CD4-positive, alpha-beta T cell treated with Interleukin-15 for 4 hours (primary cell): ENCODE measurements at places on chromosomes 6 and 20.

DNA sequence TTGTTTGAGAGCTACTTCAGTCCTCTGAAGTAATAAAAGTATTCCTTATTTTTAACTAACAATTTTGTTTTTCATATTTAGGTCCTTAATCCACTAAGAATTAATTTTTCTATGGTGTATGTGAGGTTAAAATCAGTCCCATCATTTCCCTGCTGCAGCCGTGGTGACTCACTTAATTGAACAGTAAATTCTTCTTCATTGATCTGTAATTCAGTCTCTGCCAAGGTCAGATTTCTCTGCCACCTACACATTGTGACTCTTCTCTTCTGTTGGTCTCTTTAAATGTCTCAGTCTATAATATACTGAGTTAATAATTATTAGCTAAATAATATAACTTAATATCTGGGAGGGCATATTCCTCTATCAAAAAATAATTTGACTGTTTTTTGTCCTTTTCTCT, 262.3 kb downstream of the UTRN start:
- DNase-seq = no peak

DNA sequence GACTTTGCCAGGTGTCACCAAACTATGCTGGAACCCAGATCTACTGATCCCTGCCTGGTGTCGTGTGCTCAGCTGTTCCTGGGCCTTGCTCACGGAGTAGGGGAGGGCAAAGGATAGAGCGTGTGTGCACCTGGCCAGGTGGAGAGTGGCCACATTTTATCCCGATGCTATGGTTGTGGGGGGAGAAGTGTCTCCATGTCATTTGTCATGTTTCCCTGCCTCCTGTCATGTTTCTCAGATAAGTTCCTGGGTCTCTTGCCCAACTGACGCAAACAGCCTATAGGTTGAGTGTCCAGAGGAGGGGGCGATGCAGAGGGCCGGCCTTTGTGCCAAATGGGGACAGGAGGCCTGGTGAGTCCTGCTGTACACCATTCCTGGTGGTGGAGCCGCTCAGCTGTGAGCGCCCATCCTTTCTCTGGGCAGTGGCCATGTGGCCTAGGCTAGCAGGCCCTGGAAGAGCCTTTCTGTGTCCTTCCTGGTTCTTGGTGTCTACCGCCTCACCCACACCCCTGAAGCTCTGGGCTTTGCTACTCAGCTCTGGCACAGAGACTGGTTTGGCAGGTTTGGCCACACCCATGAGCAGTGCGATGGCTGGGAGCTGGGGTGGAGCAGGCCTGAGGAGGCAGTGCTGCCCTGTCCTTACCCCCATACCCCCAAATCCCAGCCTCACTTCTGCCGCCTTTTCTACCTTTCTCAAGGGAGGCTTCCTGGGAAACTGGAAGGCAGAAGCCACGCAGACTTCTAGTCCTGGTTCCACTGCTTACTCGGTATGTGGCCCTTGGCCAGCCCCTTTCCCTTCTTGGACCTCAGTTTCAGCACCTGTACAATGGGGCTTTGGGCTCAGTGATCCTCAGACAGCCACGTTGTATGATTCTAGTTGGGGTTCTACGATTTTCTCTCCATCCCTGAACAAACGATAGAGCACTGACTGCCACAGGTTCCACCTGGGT, 32.3 kb upstream of the EPB41L1 start:
- no peak for DNase-seq

- no peak for DNase-seq
Measured at GRCh38 chr6:1664329-1664728, 54.6 kb downstream of the FOXC1 start.

DNA sequence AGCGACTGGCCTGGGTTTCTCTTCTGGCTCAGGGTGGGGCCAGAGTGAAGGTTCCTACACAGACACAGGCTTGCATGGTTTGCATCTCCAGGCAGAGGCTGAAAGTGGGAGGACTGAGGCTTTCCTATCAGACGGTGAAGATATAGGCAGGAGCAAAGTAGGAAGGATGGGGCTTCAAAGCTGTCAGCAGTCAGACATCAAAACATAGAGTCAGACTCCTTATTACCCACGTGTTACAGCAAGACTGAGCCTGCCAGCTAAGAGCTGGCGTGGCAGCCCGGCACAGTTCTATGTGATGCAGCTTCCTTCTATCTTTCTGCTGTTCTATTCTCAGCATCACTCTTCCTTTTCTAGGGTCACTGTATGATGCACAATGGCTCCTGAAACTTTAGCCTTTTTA, 445.1 kb downstream of the DOK5 start:
- no peak for DNase-seq

DNA sequence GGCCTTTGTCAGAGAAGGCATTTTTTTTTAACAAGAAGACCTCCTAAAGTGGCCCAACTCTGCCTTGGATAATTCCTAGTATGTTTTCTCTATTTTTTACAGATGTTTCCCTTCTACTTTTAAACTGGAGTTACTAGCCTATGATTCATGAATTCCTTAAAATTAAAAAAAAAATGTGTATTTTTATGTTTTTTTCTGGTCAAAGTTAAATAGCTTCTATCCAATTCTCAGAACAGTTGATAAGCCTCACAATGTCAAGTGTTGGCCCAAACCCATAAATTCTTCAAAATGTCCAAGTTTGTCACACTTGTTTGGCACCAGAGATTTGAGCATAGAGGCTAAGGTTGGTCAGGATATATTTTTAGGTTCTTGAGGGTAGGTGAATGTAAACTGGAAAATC, 64.0 kb downstream of the JAG1 start:
- no peak for DNase-seq

DNA sequence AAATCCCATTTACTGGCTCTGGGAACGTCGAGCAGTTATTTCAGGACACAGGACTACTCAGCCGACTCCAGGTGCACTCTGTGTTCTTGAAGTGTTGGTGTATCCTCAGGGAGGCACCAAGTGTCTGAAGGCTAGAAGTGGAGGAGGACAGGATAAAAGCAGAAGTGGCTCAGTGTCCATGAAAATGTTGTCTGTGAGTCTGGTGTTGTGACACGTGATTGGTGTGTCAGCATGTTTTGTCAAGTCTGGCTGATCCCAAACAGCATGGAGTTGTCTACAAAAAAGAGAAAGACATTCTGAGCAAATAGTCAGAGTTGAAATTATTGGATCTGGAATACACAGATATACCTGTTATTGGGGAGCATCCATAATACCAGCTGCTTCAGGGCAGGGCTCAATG, 30.3 kb downstream of the SCGN start:
- no peak for DNase-seq

GRCh38 chr6:74269600-74269858, 573.5 kb downstream of the CD109 start:
- no peak for DNase-seq

- no peak for DNase-seq
Measured at GRCh38 chr20:38084425-38084951, 50.9 kb downstream of the RPRD1B start.

DNA sequence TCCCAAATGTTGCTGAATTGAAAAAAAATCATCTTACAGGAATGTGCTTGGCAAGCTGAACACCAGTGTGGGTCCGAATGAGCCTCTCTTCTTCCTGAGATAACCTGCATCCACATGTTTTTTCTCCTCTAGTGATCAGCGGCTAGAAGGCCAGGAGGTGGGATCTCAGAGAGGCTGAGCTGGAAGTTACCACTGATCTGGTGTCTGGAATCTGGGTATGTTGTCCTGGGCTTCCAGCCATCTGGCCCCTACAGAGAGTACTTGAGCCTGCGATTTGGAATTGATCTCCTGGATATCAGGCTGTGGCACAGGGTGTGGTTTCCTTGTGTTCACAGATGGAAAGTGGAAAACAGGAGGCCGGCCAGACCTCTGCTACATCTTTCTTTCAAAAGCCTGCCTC, 35.9 kb downstream of the SULF2 start:
- no peak for DNase-seq

GRCh38 chr6:30283761-30284160, 43.0 kb upstream of the TRIM39 start:
- DNase-seq = no peak

- DNase-seq = no peak
Measured at GRCh38 chr20:12306107-12306506, 388.4 kb downstream of the BTBD3 start.

DNA sequence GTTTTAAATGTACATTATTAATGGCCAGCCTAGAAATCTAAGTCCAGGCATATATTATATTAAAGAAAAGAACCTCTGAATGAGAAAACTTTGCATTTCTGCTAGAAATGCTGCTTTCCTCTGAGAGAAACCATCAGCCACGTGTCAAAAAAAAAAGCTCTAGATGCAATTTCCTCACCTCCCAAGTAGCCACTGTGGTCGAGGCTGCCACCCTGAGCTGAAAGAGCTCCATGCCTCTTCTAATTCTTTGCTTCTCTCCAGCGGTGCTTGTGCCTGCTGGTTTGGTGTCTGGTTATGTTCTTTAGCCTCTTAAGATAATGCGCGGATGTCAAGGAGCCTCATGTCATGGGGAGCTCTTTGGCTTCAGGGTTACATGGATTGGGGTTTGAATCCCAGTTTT, 316.0 kb downstream of the TFAP2C start:
- no peak for DNase-seq

GRCh38 chr20:4297127-4297826, 281.9 kb upstream of the RNF24 start:
- DNase-seq = no peak

DNA sequence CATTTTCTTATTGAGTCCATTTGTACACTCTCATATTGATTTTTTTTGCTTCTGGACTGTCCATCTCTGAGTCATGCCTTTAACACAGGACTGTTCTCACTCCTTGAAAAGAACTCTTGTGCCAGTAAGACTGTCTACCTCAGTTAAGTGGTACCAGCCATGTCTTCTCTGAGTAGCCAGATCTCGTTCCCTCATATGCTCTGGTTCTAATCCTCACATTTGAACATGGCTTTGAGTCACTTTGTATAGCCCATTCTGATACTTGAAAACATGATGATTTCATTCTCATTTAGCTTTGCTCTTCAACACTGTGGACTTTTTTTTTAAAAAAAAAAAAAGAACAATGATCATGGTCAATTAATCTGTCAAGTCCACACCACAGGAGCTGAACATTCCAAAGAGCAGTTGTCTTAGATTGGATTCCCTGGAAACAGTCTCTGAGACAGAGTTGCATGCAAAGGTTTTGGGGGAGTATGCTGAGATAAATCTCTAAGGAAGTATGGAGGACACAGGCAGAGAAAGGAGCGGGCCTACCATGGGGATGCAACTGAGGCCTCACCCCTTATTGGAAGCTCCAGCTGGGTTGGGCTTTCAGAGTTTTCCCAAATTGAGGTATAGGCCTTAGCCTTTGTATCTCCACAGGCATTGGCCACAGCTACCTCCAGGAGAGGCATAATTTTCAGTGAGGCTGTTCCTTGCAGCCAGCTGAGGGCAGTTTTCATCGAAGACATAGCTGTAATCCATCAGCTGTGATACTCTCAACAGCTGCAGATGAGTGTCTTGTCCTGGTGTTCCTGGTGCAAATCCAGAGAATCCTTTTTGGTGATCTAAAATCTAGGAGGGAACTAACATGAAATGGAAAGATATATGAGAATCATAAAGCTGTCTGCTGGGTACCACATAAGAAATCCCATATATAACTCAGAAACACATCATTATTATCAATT, 6.0 kb upstream of the PTCHD4 start:
- no peak for DNase-seq

- no peak for DNase-seq
Measured at GRCh38 chr6:7139835-7140470, 32.2 kb downstream of the RREB1 start.

DNA sequence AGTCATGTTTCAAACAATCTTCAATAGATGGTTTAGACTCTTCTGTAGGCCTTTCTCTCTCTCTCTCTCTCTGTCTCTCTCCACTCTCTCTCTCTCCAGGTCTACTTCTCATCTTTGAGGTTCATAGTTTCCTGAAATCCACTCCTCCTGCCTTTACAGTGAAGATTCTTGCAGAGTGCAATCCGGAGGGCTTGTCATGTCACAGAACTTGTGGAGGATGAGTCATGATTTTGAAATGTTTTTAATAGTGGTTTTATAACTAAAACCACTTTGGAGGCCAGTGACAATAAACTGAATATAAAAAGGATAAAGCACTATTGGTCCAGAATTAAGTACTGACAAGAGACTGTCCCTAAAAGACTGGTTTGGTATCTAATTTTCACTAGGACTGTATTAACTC, 156.3 kb downstream of the KIF6 start:
- DNase-seq = no peak

- no peak for DNase-seq
Measured at GRCh38 chr20:24446811-24447210, 22.6 kb upstream of the SYNDIG1 start.

DNA sequence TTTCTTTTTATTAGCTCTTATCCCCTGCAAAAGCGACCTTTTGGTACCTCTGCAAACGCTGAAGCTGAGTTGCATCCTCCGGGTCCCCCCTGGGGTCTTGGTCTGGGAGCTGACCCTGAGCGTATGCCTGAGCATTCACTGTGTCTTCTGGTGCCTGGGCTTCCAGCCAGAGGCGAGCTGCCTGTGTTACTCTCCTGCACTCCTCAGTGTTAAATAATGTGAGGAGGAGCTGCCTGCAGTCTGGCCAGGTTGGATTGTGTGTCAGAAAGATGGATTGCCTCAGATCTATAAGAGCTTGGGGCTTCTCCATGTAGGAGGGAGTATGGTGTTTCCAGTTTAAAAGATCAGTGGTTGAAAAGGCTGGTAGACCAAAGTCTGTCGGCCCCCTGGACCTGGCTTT, 8.7 kb upstream of the GMPR start:
- DNase-seq = no peak

DNA sequence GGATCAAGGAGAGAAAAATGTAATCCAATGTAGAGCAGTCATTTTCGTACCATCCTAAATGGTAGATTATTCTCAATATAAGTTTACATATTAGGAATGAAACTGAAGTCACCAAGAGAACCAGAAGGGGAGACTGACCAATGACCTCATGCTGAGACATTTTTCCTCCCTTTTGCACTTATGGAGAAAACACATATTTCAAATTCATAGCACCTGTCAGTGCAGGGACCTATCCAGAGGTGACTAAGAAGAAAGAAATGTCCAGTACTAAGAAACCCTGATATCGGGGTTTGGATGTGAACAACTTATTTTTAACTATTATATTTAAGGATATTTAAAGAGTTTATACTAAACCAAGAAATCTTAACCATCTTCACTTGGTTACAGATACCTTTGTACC, 16.6 kb upstream of the LYRM2 start:
- DNase-seq = no peak

DNA sequence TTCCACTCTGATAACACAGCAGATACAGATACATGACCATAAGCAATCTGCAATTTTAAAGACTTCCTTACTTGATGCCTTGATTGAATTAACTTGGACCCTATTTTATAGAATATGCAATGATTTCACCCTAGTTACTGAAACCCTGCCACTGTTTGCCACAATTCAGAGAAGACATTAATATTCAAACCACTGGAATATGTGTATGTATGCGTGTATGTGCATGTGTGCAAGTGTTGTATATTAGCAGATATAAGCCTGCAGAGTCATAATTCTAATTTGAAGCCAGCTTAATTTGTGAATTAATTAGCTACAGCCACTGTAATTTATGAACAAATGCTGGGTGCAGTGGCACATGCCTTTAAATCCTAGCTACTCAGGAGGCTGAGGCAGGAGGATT, 9.3 kb downstream of the VNN2 start:
- DNase-seq = no peak
